Right hindlimb (tissue), 1 donor: ENCODE measurements at places on chromosomes 1 and 21.

DNA sequence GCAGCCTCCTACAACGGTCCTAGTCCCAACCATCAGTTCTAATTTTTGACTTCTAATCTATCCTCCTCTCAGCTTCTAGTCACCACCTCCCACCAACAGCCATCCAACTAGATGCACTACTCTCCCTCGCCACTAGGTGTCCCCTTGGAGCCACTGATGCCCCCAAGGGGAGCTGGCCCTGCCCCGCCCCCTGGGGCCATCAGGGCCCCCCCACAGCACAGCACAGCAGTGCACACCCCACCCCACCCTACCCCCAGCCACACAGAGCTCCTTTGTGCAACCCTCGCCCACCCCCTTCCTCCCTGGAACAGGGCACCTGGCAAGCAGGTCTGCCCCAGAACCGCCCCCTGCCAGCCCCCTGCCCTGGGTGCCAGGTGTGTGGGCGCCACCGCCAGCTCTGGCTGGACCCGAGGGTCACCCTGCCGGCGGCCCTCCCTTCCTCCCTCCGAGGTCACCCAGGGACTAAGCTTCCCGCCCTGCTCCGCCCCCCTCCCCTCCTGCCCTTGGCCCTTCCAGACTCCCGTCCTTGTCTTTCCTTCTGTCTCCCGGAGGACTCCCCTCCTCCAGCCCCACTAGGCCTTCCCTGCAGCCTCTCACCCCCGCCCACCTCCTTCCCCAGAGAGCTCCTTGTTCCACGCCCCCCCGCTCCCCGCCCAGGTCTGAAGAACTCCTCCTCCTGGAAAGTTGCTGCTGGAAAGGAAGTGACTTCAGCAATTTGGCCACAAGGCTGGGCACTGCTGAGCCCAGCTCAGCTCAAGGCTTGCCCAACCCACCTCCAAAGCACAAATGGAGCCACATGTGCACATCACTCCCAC lies 47.0 kb downstream of the AHDC1 start:
- DNase-seq, result peak; percentile 90

- no peak for DNase-seq
These were observed 156.3 kb downstream of the DISP1 start for GRCh38 chr1:222971146-222971545.

DNA sequence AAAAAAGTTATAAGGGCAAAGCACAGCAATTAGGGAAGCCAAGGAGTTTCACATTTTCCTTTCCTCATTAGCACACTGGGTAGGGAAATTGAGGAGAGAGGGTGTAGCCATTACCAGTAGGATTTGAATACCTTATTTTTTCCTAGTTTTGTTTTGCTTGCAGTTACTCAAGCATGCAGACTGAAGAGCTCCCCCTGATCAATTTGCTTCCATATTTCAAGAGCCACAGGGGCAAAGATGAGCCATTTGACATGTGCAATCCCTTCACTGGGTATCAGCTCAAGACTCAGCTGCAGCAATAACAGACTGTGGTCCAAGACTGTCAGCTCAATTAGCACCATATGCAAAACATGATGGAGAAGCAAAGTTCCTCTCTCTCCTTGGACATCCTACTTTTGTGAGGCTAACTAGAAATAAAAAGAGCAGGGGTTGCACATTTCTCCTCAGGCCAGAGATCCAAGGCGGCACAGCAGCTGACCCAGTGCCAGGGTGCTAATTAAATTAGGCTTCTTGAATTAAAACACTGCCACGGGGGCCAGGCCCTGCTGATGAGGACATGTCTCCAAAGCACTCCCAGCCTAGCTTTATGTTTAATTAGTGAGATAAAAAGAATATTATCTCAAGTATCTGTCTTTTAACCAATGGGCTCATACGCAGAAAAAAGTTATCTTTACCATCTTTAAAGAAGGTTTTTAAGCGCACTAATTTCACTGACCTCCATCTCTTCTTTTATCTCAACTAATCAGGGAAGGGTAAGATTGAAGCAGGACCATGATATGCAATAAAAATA lies 36.7 kb upstream of the LRRC53 start:
- DNase-seq, result no peak

GRCh38 chr1:91703095-91703494 lies 182.9 kb downstream of the TGFBR3 start:
- DNase-seq, result no peak

GRCh38 chr1:55685560-55685959 lies 470.4 kb upstream of the USP24 start:
- DNase-seq, result no peak
